ENCODE measurements at places on chromosomes 1 and 21. TPM values are rescaled to one million over a fixed set of nuclear protein-coding genes. Genes with fewer than 3 reads are reported as not detected.

GRCh38 chr21:36741506-36741905 is 42.6 kb downstream of the SIM2 start:
- DNase-seq, result no peak

- no peak for DNase-seq
These were observed 58.7 kb upstream of the APOBEC4 start for GRCh38 chr1:183711741-183712361.

DNA sequence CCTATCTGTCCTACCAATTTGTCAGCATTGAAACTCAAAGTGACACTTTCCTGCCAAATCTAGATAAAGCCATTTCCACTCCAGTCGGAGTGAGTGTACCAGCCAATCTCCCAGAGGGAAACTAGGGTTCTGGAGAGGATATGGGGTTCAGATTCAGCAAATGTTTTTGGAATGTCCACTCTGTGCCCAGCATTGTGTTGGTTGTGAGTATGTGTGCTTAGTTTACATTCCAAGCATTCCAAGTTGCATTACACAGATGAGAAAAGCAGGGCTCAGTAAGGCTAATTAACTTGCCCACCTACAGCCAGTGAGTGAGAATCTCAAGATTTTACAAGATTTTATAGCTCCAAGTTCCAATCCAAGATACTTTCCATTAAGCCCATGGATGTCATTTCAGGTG is 26.4 kb upstream of the RGS16 start:
- DNase-seq, result no peak

- DNase-seq, result no peak
These were observed 16.8 kb downstream of the RPS6KA1 start for GRCh38 chr1:26546375-26546774.

GRCh38 chr1:145901312-145902021 is 8.4 kb downstream of the ITGA10 start:
- DNase-seq, result no peak

The CPT2 gene
- 9.2 TPM for total RNA-seq

The GBP6 gene
- not detected for total RNA-seq

The S100A7A gene
- total RNA-seq, result not detected

The KRTAP19-2 gene
- total RNA-seq, result not detected

Data from pancreas (tissue), 10 donors.